ENCODE measurements at places on chromosomes 2 and 18.

GRCh38 chr2:181766129-181766528, 85.8 kb upstream of the NEUROD1 start:
- DNase-seq = no peak

- no peak for DNase-seq
Measured at GRCh38 chr2:13550285-13551231, 833.8 kb downstream of the TRIB2 start.

GRCh38 chr2:99726691-99727090, 236.9 kb upstream of the REV1 start:
- DNase-seq = no peak

- no peak for DNase-seq
Measured at GRCh38 chr2:96556441-96557330, 20.1 kb downstream of the ARID5A start.

DNA sequence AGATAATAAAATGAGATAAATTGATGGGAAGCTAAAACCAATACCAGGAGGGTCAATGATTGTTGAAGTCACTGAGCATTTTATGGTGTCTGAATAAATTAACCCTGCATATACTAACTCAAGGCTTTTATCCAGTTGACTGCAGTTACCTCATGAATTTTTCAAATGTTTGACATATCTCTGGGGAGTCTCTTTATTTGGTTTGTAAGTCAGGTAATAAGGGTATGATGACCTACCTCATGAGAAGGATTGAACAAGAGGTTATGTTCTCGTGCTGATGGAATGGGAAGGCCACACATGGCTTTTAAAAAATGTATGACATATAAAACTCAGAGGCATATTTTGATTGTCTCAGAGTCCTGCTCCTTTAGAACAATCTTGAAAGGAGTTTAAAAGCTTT, 237.6 kb downstream of the THSD7B start:
- DNase-seq = no peak

DNA sequence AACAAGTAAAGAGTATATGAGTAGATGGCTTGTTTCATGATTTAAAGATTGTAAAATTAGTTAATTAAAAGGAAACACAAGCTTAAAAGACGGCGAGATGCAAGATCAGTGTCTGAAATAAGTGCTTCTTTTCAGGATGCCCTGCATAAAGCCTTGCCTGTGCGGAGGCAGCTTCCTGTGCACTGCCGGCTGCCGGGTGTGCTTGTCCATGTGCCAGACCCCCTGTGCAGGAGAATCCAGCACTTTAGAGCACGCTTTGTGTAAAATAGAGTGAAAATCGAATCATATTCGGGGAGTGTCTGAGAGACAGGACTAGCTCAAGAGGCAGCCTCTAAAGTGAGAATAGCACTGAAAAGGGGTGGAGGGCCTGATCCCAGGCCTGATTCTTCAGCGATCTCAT, 154.7 kb downstream of the CHST9 start:
- no peak for DNase-seq

GRCh38 chr2:101533561-101534148, 58.7 kb upstream of the RFX8 start:
- DNase-seq = no peak

DNA sequence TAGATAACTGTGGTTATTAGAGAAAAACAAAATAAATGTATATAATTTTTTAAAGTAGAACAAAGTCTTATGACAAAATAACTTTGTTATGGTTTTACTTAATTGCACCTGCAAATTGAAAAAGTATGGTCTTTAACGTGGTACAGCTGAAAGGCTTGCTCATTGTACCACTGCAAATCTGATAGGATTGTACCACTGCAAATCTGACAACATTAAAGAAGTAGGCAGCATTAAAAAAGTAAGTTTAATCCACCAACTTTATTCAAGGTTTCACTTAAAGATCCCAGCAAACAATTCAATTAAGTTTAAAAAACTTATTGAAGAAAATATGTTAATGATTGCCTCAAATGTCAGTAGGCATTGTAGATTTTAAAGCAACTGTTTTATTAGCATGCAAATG, 4.7 kb downstream of the SP5 start:
- DNase-seq = no peak

- DNase-seq = no peak
Measured at GRCh38 chr2:85594715-85595300, 737 bp upstream of the RNF181 start.

- DNase-seq = no peak
Measured at GRCh38 chr2:226431288-226431948, 368.2 kb downstream of the IRS1 start.

GRCh38 chr2:24671230-24671629, 122.0 kb downstream of the PTRHD1 start:
- no peak for DNase-seq

- DNase-seq = no peak
Measured at GRCh38 chr2:204876311-204876710, 331.0 kb downstream of the PARD3B start.
